Activated CD4-positive, alpha-beta T cell treated with anti-CD3 and anti-CD28 coated beads, Interleukin-2, amount 10 ng/mL, durations not matched to agents 24 days and 14 days (primary cell): ENCODE measurements at places on chromosomes 6 and 20. TPM values are rescaled to one million over a fixed set of nuclear protein-coding genes. Genes with fewer than 3 reads are reported as not detected.

DNA sequence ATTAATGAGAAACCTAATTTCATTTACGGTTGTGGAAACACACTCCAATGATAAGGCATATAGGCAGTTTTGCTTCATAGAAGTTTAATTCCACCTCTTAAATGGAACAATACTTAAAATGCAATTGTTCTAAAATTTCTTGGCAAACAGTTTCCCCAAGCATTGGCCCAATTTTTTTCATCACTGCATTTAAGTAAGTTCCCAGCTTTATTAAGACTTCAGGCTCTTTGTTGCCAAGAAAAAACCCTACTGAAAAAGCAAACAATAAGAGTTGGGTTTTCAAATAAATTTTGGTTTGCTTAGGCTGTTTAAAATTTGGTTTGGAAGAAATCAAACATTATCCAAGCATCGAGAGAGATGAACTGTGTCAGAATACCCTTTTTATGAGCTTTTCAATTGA lies 690.9 kb upstream of the NRSN1 start:
- no peaks in the 10 kb centered on the region for H3K36me3 ChIP-seq
- no peaks in the 10 kb centered on the region for H3K4me1 ChIP-seq
- H3K4me3 ChIP-seq: no peak overlapping the region
- H3K27ac ChIP-seq: no peak overlapping the region
- H3K27me3 ChIP-seq: no peaks in the 10 kb centered on the region

- H3K27me3 ChIP-seq: peaks cover 5% of the 10 kb centered on the region
- H3K4me3 ChIP-seq: no peak overlapping the region
- DNase-seq: peak; percentile 64
- no peak overlapping the region for H3K27ac ChIP-seq
These were observed 68.4 kb downstream of the VEGFA start for GRCh38 chr6:43838276-43839036.

IP6K3 gene
- total RNA-seq: not detected in 2 replicates

GDAP1L1 gene
- total RNA-seq: not detected in 2 replicates

FERMT1 gene
- total RNA-seq: 0.58 and 0.71 TPM in 2 replicates
